ENCODE measurements at places on chromosomes 16 and 17.
A peak's percentile ranks its signal among the peaks of the same experiment; 100 is the strongest.

DNA sequence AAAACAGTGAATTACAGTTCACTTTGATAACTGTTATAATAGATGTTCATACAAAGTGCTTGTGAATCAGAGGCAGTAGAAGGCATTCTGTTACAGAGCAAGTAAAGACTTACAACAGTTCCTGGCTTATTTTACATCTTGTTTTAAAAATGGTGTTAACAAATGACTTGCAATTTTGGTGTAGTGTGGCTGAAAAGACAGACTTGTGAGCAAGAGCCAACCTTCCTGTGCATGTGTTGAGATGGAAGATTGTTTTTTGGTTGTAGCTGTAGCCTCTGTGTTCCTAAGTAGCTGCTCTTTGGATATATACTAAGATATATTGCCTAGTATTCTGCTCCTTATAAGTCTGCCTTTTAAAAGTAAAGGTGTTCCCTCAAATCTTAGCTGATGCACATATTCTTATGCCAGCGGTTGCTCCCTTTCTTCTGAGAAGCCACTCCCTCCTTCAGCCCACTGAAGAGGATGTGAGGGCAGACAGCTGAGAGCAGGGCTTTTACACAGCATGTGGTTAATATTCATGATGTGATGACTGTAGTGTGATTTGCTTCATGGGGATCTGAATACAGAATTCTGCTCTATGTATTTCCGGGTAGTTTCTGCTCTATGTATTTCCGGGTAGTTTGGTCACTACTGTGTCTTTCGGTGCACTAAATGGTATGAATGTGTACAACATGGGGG lies 182.3 kb downstream of the PHKB start:
- DNase-seq = no peak

GRCh38 chr17:49195751-49196150 lies 14.6 kb downstream of the GNGT2 start:
- no peak for DNase-seq

GRCh38 chr17:75124819-75125162 lies 6.8 kb downstream of the NT5C start:
- no peak for DNase-seq

GRCh38 chr16:12503191-12503590 lies 300.5 kb downstream of the CPPED1 start:
- no peak for DNase-seq

DNA sequence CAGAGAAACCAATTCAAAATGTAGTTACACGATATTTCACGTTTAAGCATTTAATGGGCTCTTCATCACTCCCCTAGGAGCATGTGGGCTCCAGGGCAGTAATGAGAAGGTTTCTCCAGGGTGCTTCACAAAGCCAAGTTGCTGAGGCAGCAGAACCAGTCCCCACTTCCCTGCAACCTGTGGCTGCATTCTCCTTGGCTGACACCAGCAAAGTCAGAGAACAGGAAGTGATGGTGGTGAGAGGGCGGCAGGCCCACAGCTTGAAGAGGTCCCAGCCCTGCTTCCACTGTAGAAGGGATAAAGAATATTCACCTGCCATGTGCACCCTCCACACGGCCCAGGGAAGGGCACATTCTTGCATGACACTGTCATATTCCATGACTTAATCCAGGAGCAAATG lies 133.2 kb downstream of the CBLN1 start:
- DNase-seq = no peak

- no peak for DNase-seq
These were observed 94.9 kb downstream of the TOX3 start for GRCh38 chr16:52451971-52452421.

DNA sequence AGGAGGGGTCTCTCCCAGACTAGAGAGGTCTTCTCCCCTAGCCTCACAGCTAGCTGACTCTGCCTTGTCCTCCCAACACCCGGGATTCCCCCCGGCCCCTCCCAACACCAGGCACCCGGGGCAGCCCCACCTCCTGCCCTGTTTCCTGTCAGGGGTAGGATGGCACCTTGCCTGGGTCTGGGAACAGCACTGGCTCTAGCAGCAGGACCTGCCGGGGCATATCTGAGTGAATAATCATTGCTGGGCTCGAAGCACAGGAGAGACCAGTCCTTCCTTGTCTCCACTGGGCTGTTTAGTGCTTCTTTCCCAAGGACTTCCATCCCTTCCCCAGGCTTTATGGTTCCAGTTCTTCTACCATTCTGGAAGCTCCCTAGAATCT lies 25.7 kb downstream of the MINK1 start:
- no peak for DNase-seq

- peak; percentile 89 for DNase-seq
These were observed 652 bp upstream of the SLC25A19 start for GRCh38 chr17:75289832-75290337.

DNA sequence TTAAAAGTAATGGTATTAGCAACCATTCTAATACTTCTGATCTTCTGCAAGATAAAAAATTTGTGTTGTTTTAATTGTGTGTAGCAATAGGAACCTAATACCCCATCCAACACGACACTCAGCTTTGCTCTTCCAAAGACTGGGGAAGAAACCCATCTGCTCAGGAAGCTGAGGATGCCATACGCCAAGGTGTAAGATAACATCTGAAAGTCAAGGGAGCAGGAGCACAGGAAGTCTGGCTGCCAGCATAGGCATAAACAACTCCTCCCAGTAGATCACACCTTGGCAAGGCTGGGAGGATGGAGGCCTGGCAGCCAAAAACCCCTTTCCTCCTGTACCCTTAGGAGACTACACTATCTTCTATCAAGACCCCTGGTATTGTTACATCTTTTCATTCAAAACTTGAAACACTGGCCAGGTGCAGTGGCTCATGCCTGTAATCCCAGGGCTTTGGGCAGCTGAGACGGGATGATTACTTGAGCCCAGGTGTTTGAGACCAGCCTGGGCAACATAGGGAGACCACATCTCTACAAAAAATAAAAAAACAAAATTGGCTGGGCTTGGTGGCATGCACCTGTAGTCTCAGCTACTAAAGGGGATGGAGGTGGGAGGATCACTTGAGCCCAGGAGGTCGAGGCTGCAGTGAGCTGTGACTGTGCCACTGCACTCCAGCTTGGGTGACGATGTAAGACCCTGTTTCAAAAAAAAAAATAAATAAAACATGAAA lies 5.7 kb upstream of the SPHK1 start:
- no peak for DNase-seq

DNA sequence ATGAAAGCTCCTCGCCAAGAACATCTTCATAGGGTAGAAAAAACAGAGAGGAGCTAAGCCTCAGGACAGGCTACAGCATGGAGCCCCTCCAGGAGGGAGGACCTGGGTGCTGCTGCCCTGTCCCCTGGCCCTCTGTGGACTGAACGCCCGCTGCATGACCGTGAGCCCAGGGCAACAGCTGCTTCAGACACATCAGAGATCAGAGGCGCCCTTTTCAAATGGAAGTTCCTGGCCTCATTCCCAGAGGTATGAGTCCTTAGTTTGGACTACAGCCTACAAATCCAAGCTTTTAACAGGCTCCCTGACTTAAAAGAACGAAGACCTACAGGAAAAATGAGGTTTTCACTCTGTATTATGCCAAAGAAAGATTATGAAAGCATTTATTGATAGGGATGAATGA lies 48.5 kb downstream of the ZNF18 start:
- no peak for DNase-seq

- no peak for DNase-seq
These were observed 110.5 kb downstream of the RBFOX1 start for GRCh38 chr16:7443142-7443541.

DNA sequence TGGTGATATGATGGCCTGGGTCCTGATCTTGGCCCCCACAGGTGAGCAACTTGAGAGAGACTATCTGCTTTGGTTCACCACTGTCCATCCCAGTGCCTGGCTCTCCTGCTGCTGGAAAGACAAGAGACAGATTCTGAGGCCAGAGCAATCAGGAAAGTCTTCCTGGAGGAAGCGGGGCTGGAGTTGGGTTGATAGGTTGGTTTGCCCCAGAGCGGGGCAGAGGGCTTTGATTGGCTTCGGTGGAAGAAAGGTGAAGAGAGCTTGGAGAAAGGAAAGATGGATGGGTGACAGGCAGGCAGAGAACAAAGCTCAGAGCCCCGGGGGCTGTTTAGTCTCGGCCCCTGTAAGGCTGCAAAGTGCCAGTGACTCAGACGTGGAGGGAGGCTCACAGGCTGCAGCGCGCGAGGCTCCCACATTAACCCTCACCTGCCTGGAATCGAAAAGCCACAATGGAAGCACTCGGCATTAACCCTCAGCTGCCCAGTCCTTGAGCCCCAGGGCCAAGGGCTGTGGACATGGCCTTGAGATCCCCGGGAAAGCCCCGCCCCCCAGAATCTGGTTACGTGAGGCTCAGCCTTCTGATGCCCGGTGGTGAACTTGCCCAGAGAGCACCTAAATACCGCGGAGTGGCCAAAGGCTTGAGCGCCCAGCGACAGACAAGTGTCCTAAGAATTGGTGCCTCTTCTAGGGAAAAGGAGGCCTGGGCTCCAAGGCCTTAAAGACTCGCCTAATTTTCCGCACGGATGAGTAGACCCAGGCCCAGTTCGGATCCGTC lies 996 bp upstream of the CPNE2 start:
- DNase-seq = no peak
